Activated CD8-positive, alpha-beta memory T cell treated with anti-CD3 and anti-CD28 coated beads for 1 hour (primary cell): ENCODE measurements at places on chromosomes 7 and 10.

DNA sequence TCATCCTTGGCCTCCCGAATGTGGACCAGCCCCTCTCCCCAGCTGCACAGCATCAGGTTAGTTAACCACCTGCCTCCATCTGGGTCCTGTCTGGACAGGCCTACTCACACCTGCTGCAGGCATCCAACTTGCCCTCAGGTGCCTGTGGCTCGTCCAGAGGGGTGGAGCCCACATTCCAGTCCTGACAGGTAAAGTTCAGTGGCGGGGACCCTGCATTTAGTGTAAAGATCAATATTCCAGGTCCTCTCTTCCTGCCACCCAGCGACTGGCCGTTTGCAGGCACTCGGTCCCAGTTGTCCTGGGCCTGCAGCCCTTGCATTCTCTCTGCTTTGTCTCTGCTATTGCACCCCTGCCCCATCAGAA is 15.0 kb downstream of the HTRA1 start:
- no peak for DNase-seq

DNA sequence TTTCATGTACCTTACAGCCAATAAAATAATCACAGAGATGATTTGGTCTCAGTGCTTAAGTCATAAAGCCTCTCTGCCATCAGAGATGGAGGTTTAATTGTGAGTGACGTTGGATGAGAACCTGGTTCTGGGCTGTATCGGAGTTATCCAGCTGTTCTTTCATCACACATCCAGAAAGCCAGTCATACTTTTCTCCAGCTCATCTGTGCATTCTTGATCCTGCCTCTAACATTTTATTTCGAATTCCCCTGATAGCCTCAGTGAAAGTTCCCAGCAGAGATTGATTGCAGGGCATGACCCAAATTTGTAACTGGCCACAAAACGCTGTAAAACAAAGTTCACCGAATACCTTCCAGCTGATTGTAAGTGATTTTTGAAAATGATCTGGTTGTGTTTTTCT is 212.6 kb upstream of the HABP2 start:
- no peak for DNase-seq

GRCh38 chr7:125149151-125149550 is 219.5 kb upstream of the POT1 start:
- DNase-seq, result no peak

- no peak for DNase-seq
Measured at GRCh38 chr7:149642589-149642988, 130.8 kb downstream of the ZNF467 start.

DNA sequence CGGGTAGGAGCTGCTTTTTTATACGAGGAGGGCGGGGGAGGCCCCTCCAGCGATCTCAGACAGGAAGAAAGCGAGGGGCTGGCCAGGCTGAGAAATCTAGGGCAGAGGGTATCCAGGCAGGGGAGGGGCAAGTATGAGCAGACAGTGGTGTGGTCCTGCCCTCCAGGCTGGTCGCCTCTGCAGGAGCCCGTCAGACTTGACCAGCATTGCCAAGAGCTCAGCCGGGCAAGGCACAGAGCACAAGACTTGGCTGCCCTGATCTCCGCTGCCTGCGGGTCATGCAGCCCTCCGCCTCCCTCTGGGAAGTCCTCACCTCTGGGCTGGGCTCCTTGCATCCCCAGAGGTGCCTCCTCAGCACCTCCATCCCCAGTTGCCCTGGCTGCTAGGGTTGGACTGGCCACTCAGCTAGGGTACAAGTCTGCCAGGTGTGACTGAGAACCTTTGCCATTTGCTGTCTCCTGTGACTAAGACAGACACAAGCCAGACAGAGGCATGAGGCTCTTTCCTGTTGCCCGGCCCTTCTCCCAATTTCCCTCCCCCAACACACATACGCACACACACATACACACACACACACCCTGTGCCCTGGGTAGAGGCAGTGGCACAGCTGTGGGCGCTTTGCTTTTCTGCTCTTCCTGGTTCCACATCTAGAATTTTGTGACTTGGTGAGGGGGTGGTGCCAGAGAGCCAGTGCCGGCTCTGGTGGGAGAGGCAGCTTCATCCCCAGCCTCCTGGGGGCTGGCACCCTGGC is 59.1 kb upstream of the PPIF start:
- DNase-seq, result no peak

- no peak for DNase-seq
Measured at GRCh38 chr7:154907651-154908620, 95.0 kb downstream of the PAXIP1 start.

GRCh38 chr7:157523766-157524421 is 187.1 kb downstream of the DNAJB6 start:
- no peak for DNase-seq

- no peak for DNase-seq
Measured at GRCh38 chr7:93014410-93014809, 103.4 kb downstream of the SAMD9 start.

DNA sequence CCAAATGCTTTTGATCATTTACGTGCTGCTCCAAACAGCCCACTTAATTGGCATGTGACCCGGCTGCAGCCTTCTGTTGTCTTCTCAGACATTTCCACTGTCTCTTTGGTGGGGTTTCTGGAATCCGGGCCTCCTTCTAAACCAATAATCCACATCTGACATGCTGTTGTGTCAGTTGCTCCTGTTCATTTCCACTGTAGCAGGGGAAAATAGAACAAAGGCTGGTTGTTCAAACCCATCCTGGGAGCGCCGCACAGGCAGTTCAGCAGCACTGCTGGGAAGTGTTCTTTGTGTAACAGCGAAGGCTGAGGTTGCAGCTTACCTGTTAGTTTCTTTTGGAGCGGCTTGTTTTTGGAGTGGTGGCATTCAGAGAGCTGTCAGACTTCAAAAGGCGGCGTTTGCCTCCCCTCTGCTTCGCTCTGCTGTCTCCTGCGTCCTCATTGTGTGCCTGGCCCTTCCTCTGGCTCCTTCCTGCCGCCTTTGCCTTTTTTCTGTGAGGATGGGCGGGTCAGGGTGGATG is 149.4 kb downstream of the SNX10 start:
- DNase-seq, result no peak

- no peak for DNase-seq
Measured at GRCh38 chr10:29435809-29436501, 147.1 kb downstream of the LYZL1 start.

GRCh38 chr10:110103921-110104461 is 96.2 kb downstream of the ADD3 start:
- no peak for DNase-seq

DNA sequence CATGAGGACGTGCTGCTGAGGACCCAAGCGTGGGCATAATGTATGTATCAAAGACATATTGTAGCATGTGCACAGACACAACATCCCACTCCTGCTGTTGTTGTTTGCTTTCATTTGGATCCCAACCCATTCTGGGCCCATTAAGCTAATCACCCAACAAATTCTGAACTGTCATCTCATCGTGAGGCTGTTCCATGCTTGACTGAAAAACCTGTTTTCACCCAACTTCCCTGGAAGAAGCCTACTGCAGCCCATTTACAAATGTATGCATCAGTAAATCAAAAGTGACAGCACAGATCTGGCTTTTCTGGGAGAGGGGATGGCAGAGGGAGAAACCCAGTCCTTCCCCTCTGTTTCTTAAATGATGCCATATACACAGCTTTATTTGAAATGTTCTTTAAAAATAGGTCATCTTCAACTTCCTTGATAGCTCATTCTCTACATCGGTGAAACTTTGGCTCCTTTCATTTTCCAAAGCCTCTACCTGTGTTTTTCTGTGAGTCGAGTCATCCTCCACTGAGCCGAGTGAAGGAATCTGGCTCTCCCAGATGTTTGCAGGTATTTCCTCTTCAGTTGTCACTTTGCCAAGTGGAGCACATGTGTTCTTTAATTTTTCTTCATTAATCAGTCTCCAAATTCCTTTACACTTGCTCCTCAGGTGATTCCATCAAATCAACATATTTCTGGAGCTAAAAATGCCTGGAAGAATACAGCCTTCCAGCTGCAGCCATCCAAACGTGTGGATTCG is 151.8 kb downstream of the CHN2 start:
- no peak for DNase-seq

DNA sequence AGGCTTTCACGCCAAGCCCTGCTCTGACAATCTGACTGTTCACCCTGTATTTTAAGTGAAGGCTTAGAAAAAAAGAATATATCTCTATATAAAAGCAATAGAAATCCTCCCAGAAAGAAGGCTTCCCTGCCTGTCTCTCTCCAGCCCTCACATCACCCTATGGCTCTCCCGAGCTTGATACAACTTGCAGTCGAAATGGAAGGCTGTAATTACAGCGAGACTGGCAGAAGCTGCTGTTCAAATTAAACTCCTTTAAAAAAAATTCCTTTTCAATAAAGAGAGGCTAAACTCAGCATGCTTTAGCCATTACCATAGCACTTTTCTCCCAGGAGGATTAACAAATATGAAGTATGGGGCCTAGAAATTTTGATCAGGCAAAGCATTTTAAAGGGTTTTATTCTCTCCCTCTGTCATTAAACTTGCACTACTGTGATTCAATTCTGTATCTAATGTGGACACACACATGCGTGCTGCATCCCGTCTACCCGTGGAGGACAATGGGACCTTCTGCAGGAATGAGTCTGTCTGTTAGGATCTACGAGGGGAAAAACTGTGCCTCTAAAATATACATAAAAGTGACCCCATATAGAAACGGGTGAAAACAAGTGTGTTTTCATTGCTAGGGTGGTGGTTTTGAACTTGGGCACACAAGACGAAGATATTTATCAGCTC is 223.8 kb downstream of the USP6NL start:
- DNase-seq, result no peak

- no peak for DNase-seq
Measured at GRCh38 chr7:34038816-34039470, 133.6 kb downstream of the BMPER start.

GRCh38 chr7:99898836-99899235 is 20.5 kb downstream of the TRIM4 start:
- DNase-seq, result no peak

DNA sequence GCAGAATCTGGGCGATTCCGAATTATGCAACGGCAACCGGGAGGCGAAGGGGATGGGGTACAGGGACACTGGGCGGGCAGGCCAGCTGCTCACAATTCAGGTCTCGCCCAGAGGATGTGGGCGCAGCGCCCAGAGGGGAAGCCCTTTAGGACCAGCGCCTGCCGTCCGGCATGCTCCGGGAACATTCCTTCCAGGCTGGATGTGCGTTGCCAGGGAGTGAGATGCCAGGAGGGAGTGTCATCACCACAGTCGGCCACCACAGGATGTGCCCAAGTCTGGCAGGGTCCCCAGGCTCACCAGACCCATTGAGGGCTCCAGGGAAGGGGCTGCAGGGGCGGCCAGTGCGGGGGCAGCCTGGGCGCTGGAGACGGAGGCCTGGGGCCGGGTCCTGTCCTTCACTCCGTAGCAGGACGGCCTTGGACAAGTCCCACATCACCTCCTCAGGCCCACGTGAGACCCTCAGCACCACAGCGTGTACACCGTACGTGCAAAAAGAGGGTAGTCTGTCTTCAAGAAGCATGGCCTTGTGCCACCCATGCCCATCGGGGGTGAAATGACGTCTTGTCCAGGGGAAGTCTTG is 63.9 kb downstream of the FOXL3 start:
- no peak for DNase-seq

DNA sequence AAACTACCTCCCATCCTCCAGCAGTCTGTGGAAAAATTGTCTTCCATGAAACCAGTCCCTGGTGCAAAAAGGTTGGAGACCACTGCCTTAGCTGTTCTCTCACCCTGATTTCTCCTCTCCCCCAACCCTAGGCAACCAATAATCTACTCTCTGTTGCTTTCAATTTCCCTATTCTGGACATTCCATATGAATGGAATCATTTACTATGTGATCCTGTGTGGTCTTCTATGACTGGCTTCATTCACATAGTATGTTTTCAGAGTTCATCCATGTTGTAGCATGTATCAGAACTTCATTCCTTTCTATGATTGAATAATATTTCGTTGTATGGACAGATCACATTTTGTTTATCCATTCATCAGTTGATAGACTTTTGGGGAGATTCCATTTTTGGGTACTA is 38.3 kb upstream of the DLG5 start:
- DNase-seq, result no peak

DNA sequence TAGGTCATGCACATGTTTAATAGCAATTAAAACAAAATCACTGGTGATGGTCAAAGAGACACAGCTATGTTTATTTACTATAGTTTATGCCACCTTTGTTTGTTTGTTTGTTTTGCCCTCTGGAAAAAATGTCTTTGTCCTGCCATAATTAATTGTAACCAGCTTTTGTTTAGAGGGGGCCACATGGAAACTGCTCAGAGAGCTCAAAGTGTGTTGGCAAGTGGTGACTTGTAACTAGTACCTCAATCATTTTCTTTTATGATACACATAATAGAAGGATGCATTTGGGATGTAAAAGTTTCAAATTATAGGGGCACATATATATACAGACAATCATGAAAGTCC is 40.2 kb downstream of the GRK5 start:
- no peak for DNase-seq

GRCh38 chr10:48606530-48607355 is 1.9 kb upstream of the ARHGAP22 start:
- DNase-seq, result no peak

GRCh38 chr10:69087590-69088470 is at the start of gene SRGN:
TSS of gene SRGN (plus strand) at chr10:69088103. CDS start at chr10:69088158, 55 bp downstream.
- peak; percentile 49 for DNase-seq

DNA sequence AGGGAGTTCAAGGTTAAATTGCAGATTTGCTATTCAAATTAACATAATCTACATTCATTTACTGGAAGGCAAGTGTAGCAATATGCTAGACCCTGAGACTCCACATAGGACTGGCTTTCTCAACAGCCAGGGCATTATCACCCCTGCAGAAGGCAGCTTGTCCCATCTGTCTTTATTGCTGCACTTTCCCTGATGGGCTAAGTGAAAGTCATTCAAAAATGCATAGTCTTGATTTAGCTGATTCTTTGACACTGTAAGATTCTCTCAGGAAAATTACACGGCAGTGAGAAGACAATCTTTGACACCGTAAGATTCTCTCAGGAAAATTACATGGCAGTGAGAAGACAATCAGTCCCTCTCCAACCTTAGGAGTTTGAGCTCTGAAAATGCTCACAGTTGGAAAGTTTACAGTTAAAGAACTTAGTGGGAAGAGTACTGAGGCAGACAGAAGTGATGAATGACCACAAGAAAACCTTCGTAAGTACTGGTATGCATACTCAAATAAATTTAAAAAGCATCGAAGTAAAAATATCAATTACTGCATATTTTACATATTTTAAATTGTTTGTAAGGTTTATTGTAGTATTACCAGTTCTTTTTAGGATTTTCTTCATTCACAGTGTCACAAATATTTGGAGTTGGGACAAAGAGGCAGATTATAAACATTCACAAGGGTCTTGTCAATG is 88.9 kb downstream of the RAPGEF5 start:
- DNase-seq, result no peak

GRCh38 chr10:123784646-123785045 is 107.0 kb downstream of the CPXM2 start:
- DNase-seq, result no peak

DNA sequence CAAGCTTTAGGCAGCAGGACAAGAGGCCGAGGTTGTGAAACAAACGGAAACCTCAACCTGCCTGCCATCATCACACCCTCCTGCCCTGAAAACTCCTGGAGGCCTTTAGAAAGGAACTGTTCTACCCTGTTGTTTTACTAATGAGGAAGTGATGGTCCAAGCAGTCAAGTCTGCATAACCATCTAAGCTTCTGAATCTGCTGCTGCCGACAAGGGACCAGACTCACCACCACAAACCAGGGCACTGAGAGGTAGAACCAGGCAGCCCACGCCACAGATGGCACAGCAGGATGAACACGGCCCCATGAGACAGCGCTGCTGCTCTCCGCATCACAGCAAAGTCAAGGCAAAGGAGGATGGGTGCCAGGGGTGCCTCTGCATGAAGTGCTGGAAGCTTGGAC is 209.4 kb downstream of the CELF2 start:
- no peak for DNase-seq

- DNase-seq, result no peak
Measured at GRCh38 chr10:8594711-8595110, 540.2 kb downstream of the GATA3 start.

- DNase-seq, result no peak
Measured at GRCh38 chr10:132972149-132972985, 30.0 kb upstream of the CFAP46 start.
